Stimulated activated CD8-positive, alpha-beta memory T cell treated with anti-CD3 and anti-CD28 coated beads, Interleukin-15, amount 100 ng/mL, for 24 hours (primary cell): ENCODE measurements at places on chromosomes 12 and 14.
A peak's percentile ranks its signal among the peaks of the same experiment; 100 is the strongest.

DNA sequence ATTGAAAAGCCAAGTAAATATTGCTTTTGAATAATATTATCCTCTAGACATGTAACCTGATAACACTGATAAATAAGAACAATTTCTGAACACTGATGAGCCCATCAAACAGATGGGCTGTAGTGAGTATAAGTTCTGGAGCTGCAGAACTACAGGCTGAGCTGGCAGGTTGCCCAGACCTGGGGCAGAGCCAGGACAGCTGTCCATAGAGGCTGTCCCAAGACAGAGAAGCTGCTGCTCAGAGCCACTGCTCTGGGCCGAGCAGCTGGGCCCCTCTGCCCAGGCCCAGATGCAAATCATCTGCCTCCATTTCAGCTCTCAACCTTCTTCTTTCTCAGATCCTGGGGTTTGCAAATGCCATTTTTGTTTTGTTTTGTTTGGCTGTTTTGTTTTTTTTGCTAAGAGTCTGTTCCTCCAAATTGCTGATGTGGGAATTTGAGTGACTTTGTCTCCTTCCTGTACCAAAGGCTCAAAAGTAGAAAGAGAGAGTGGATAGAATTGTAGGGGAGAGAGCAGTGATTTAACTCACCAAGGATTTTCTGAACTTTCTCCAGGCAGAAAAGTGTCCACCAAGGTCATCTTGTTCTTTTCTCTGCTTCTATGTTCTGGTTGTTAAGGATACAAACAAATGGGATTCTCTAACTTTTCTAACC, 4.0 kb upstream of the TESPA1 start:
- DNase-seq = no peak

DNA sequence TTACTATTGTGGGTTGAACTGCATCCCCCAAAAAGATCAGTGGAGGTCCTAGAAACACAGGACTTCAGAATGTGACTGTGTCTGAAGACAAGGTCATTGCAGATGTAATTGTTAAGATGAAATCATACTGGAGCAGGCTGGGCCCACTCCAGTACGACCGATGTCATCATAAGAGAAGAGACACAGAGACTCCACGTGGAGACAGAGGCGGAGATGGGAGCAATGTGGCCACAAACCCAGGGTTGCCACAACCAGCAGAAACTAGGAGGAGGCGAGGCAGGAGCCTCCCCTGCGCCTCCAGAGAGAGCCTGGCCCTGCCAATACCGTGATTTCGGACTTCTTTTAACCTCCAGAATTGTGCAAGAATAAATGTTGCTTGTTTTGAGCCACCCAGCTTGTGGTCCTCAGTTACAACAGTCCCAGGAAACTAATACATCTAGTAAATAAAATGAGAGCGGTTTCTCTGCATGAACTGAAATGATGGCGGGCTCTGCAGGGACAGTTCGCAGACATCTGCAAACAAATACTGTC, 25.7 kb upstream of the FZD10 start:
- DNase-seq = no peak

DNA sequence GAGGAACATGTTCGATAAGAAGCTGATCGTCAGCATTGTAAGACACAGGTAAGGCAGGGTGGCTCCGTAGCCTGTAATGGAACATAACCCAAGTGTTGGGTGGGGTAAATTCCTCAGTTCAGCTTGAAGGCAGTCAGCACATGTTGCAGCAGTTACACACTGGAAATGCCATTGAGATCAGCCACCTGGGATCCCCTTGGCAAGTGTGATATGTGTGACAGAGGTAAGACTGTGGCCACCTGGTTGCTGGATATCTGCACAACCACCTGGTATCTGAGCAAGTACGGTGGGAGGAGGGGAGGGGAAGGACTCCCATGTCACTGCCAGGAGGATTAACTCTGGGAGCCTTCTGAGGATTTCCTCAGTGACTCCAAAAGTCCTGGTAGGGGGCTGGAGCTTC, 158.0 kb upstream of the CAND1 start:
- DNase-seq = no peak

GRCh38 chr12:65659681-65660080, 164.6 kb upstream of the HMGA2 start:
- no peak for DNase-seq

DNA sequence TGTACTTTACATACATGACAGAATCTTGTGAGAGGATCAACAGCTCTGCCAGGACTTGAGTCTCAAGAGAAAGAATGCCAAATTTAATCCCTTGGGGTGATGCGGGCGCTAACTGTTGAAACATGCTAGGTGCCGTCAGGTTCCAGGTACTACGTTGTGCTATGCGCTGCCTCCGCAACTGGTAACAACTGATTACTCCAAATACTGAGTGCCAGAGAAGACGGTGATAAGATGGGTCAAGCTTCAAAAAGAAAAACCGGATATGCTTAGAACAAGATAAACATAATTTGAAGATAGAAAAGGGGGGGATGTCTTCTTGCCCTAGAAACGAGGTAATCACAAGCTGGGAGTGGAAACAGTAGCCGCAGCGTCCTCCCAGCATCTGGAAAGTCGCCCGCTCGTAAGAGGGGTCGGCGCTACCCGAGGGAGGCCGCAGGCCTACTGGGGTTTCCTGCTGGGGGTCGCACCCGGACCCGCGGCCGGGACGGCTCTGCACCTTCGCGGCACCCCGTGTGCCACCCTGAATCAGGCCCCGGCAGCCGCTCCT, 678 bp downstream of the ZBTB25 start:
- no peak for DNase-seq

GRCh38 chr14:65462411-65462810, 49.9 kb downstream of the FUT8 start:
- DNase-seq = no peak

DNA sequence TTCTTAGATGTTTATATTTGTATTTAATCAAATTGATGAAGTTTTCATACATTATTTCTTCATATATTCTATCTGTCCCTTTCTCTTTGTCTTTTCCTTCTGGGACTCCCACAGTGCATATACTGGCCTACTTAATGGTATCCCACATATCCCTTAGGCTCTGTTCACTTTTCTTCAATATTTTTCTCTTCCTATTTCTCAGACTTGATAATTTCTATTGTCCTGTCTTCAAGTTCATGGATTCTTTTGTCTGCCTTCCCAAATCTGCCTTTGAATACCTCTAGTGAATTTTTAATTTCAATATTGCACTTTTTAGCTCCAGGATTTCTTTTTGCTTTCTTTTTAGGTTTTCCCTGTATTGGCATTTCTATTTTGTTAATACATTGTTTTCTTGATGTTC, 33.4 kb downstream of the IFT81 start:
- DNase-seq = no peak

DNA sequence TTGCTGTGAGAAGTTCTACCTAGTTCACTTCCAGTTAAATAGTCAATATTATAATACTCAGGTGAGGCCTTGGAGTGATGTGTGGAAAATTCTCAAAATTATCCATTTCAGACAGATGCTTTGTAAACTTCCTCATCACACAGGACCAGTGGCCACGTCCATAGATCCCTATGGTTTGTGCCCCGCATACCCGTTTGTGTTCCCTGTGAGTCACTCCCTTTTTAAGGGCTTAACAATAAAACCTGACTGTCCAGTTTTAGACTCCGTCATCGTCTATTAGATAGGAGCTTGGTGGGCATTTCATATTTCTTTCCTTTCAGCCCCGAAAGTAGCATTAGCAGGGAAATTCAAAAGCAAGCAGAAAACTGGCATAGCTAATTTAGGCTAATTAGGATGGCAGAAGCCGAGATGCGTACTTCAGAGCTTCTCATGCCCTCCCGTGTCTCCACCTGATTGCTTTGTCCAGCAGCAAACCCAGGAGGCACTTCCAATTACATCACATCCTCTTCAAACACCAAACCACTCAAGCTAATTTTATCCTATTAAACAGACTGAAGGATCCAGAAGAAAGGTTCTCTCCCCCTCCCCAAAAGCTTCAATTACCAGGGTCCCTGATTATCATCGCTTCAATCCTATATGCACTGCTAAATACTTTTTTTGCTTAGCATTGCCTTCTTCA, 186.6 kb upstream of the OTX2 start:
- DNase-seq = no peak

DNA sequence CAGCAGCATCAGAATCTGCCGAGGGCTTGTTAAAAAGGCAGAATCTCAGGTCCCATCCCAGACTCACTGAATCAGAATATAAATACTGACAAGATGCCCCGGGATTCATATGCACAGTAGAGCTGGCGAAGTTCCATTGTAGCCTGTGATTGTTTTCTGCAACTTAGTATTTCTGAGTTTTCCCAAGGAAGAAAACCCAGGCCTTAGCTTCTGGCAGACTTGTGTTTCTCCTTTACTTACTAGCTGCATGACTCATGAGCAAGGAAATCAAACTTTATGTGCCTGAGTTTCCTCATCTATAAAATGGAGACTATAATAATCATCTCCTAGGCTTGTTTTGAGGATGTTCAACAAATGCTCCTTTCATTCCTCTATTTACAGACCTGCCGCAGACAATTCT, 278.5 kb upstream of the PLEKHG7 start:
- no peak for DNase-seq

DNA sequence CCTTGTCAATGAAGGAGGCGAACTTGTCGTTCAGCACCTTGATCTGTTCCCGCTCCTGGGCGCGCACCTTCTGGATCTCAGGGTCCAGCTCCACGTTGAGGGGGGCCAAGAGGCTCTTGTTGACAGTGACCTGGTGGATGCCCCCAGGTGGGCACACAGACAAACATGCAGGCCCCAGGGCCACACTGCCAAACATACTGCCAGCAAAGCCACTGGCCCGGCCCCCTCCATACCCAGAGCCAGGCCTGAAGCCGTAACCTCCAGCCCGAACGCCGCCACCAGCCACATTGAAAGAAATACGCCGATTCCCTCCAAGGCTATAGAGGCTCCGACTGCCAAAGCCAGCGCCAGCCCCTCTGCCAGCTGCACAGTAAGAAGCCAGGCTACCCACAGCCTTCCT, 337 bp downstream of the KRT74 start:
- no peak for DNase-seq

GRCh38 chr12:52860102-52860823, 11.5 kb upstream of the KRT78 start:
- DNase-seq = no peak

DNA sequence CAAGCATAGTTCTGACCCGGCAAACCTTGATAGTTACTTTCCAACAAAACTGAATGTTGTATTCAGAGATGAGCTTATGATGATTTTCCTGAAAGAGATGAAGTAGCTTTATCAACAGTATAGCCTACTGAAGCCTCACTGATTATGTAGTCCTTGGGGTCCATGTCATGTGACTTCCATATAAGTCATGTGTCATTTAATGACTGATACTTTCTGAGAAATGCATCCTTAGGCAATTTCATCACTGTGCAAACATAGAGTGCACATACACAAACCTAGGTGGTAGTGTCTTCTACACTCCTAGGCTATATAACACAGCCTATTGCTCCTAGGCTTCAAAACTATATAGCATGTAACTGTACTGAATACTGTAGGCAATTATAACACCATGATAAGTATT, 28.5 kb upstream of the TUBA1C start:
- DNase-seq = no peak

- peak; percentile 32 for DNase-seq
These were observed 933.8 kb downstream of the TMEM121 start for GRCh38 chr14:106459971-106460730.

- DNase-seq = no peak
These were observed 293.1 kb downstream of the CACNA1C start for GRCh38 chr12:2345902-2346301.

DNA sequence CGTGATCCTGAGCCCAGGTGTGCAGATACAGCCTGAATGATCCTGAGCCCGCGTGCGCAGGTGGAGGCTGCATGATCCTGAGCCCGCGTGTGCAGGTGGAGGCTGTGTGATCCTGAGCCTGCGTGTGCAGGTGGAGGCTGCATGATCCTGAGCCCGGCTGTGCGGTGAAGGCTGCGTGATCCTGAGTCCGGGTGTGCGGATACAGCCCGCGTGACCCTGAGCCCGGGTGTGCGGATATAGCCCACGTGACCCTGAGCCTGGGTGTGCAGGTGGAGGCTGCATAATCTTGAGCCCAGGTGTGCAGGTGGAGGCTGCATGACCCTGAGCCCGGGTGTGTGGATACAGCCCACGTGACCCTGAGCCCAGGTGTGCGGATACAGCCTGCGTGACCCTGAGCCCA, 20.3 kb downstream of the BRF1 start:
- DNase-seq = no peak

GRCh38 chr12:67469666-67470065, 178.9 kb upstream of the DYRK2 start:
- no peak for DNase-seq

GRCh38 chr12:120181991-120182631, 12.4 kb downstream of the GCN1 start:
- DNase-seq = no peak

DNA sequence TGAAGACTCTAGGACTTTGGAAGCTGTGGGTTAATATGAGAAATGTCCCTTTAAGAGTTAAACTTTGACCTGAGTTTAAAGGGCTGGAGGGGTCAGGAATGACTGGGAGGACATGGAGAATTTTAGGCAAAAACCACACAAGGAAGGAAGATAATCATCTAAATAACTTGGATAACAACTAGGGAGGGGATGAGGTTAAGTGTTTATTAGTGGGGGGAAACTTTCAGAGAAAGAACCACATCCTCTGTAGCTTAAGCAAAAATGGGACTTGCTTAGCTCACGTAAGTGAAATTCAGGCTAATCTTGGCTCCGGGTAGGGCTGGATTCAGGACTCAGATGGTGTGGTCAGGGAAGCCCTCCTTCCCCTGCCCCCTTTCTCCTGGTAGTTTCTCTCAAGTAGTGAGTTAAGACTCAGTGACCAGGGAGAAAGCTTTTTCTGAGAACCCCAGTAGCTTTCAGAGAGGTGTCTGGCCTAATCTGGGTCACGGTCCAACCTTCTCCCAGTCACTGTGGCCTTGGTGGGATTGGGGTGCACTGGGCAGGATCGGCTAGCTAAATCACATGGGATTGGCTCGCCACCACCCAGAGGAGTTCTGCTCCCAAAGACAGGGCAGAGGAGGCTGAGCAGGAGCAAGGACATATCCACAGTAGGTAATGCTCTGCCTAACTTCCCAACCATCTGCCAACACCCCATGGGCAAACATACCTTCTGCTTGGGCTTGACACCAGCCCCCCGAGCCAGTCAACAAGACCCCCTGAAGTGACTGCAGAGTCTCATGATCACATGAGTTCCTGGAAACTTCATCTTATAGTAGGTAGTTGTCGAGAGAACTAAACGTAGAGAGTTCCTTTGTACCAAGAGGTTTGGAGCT, 52.8 kb downstream of the ARF6 start:
- DNase-seq = no peak

- no peak for DNase-seq
These were observed 100.9 kb downstream of the KIF26A start for GRCh38 chr14:104239185-104239775.

DNA sequence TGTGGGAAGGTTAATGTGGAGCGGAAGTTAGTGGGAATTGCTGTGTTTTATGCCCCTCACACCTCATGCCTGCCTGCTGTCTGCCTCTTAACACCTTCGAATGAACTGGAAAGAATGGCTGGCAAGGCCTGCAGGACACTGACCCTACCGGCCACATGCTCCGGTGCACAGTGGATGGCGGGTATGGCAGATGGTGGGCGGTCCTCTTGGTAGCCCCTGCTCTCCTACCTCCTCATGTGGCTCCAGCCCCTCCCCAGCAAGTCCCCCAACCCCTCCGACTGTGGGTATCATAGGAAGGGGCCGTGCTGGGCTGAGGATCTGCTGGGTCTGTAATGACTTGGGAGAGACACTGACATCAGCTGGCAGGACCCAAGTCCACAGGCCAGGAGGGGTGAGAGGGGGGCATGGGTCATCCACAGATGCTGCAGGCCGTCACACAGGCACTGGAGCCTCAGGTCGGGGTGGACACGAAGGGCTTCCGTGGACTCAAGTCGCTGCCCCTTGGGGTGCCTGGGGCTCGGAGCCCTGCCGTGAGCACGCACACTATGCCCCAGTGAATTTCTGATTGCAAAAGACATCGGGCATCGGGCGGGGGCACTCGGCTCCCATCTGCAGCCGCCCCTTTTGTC, 77.4 kb downstream of the KIF26A start:
- no peak for DNase-seq
